ENCODE measurements at places on chromosomes 6 and 20.

DNA sequence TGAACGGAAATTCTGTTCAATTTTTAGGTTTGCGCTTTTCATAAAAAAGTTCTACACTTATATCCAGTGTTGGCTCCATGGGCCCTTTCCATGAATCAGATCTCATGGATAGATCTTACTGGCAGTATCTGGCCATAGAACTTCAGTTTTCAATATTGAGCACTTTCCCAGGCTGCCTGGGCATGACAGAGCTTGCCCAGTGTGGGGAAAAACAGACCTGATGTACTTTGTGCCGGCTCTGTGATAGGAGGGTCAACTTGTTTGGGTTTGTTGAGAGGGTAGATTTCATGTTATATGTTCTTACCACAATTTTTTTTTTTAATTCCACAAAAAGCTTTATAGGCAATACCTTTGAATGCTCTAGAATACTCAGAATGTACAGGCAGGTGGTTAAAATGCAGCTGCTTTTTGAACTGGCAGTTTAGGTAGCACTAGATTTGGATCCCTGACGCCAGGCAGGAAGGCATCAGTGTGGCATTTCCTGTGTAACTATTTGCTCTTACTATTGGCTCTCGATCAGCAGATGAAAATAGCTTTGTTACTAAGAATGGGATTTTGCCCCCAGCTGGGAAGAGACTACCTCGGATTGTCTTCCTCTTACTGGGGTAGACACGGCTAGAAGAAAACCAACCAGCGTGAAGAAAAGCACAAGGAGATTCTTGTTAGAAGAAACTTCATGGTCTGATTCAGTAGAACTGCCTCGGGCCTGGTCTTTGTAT is 404.9 kb upstream of the SOX4 start:
- no peak for DNase-seq

DNA sequence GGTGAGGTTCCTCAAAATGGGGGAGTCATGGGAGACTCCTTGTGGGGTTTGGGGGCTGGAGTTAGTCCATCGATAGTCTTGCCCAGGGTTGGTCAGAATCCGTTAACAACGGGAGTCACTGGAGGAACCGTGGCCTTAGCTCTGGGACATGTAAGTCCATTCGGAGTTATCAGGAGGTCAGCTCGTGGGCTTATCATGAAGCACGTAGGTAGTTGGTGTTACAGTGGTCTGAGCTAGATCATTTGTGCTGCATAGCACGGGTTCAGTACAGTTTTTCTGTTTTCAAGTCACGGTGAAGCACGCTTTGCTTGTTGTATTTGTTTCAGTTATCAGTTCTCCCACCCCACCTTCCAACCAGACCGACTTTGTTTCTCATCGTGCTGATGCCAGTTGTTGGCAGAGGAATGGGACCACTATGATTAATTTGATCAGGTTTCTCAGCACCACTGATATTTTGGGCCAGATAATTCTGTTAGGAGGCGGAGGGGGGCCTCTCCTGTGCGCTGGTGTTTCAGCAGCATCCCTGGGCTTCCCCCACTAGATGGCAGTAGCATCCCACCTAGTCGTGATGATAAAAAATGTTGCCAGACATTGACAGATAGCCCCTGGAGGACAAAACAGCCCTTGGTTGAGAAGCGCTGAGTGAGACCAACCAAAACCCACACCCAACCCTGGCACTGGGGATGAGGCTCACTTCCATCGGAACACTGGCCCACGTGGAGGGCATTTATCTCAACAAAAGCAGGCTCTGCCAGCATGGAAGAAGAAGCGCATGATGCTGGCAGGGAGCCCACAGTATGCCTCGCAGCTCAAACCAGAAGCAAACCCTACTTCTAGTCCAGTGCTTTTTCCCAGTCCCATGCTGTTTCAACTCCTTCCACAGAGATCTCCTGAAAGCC is 2.2 kb upstream of the APMAP start:
- peak; percentile 81 for DNase-seq

DNA sequence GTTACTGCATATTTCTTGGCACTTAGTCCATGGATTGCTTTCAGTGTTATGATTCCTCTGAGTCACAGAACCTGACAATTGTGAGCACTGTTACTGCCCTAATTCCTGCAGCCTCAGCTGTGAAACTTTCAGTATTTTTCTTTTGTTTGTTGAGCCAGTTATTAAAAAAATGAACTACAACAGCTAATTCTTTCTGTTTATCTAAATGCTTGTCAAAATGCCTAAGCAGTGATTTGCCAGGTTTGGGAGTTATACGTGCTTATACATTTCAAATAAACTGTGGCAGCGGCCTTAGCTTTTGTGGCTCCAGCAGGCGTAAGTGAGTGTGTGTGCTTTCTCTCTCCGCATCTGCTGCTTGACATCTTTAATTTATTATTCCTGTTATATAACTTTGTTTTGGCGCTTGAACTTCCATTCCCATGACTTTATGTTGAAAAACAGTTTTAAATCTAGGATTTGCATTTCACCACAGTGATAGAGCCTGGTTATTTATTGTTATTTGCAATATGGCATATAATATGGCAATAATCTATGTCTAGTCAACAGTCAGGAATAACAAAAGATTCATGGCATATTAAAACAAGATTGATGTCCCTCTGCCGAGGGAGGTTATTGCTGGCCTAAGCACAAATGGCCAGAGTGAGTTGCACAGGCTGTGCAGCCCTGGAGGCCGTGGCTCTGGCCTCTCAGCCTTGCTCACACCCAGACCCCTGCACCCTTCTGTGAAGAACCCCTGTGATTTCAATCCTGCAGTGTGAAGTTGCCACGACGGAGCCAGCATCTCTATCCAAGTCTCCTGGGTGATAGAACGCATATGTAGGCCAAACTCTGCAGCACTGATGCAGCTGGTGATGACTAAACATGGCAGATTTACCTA is 303.4 kb downstream of the THBS2 start:
- no peak for DNase-seq

- no peak for DNase-seq
Measured at GRCh38 chr6:117870486-117871242, 36.4 kb upstream of the SLC35F1 start.

- no peak for DNase-seq
Measured at GRCh38 chr6:11309947-11310665, 77.6 kb upstream of the NEDD9 start.

DNA sequence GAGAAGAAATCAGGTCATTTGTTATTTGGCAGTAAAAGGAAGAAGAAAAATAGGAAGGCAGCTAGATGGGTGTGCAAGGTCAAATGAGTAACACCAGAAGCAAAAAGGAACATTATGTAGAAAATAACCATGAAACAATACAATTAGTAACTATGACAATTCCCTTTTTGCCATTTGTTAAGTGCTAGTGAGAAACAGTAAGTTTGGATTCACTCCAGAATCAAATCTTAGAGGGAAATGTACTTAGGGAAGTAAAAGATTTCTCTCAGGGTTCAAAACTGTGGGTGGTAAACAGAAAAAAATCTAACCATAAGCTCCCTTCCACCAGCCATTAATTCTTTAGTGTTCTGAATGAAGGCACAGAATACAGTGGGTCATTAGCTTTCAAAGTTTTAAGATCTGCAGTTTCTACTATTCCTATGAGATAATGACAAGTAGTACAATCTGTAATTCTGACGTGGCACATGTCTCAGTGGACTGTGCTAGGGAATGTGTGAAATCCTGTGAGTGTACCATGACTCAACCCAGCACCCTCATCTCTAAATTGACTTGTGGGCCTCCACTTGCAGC is 17.1 kb downstream of the REPS1 start:
- no peak for DNase-seq

- no peak for DNase-seq
Measured at GRCh38 chr6:136344420-136344819, 54.8 kb upstream of the BCLAF1 start.

- peak; percentile 4 for DNase-seq
Measured at GRCh38 chr20:24289737-24290481, 179.5 kb upstream of the SYNDIG1 start.

GRCh38 chr20:38220587-38221118 is 39.9 kb downstream of the KIAA1755 start:
- DNase-seq: no peak

DNA sequence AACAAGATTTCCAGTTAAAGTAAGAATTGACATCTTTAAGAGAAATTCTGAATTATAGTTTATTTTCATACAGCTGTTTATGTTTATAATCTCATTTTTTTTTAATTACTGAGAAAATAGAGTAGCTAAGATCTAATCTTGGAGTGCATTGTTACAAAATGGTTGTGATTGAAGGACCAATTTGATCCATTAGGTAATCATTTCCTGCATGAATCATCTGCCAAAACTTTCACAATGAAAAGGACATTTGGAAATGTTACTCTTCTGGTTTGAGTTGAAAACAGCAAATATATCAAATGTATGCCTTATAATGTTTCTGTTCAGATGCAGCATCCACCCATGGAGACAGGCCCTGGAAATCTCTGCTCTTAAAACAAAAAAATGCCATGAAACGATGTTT is 19.0 kb downstream of the TUBB2A start:
- DNase-seq: no peak

- DNase-seq: peak; percentile 88
Measured at GRCh38 chr6:30730601-30731435, 10.7 kb downstream of the TUBB start.

- DNase-seq: no peak
Measured at GRCh38 chr6:18141805-18142590, 12.9 kb downstream of the TPMT start.

DNA sequence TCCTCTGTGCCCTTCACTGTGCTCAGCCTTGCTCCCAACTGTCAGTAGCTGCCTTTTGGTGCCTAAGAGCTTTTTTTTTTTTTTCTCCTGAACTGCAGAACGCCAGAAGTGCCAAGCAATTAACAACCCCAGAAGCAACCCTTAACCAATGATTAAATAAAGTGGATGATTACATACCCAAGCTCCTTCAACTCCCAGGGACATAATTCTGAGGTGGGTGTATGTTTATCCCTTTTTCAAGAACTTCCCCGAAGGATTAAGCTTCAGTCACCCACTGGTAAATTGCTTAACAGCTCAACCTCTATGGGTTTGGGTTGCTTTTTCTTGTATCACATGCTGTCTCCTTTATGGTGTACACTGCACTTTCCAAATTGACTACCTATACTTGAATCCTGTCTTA is 41.1 kb downstream of the KLHL31 start:
- DNase-seq: no peak

DNA sequence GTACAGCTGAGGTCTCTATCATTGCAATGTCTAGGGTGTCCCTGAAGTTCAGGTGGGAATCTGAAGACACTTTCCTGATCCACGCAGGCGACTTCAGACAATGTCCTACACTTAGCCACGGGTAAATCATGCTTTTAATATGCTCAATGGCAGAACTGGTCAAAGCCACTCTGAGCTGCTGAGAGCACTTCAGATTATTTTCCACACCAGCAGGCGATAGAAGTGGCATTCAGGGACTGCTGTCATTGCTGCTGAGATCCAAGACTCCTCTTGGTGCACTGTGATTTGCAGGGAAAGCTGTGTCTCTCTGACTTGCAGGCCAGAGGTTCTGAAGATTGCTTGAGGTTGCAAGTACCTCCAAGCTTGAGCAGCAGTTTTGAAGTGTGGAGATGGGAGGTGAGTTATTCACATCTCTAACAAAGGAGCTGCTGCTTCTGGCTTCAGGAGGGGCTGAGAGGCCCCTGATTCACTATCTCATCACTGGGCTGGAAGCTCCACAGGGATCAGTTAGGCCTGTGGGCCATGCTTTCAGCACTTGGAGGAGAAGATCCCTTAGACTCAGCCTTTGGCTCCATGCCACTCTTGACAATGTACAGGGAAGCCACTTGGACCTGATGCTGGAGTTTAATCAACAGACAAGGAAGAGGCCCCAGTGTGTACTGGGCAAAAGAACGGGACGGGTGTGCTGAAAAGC is 2.9 kb upstream of the SSTR4 start:
- no peak for DNase-seq

DNA sequence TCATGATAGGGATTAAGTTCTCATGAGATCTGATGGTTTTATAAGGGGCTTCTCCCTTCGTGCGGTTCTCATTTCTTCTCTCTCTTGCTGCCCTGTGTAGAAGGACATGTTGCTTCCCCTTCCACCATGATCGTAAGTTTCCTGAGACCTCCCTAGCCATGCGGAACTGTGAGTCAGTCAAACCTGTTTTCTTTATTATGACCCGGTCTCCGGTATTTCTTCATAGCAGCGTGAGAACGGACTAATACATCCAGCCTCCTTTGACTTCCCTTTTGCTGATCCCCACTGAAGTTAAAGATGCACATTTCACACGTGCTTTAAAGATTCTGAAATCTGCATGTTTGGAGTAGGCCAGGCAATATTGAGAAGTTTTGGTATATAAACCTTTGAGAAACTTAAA is 543.1 kb downstream of the PRKN start:
- DNase-seq: peak; percentile 29

DNA sequence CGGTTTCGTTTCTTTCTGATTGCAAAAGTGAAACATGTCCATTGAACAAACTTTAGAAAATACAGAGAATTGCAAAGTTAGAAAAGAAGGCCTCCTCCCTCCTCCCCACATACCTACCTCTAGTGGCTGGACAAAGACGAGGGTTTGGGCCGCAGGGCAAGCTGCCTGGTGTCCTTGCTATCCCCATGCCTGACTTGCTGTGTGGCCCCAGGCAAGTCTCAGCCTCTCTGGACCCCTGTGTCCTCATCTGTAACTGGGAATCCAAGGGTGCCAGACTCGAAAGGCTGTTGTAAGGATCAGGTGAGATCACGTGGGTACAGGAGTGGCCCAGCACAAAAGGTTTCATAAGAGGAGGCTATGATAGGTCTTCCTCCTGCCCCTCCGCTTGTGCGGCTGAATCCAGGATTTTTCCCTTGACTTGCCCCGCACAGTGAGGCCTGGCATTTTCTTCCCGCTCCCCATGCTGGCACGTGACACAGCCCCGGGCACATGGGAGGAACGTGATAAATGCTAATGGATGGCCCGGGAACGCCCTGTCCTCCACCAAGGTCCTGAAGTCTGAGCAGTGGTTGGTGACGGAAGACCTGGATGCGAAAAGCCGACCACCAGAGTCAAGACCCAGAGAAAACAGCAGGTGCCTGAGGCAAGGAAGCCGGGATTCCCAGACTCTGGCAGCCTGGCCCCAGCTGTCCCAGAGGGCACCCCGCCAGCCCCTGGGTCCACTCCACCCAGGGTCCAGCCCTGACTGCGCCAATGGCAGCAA is 55.8 kb downstream of the UBE2V1 start:
- DNase-seq: no peak
